ENCODE measurements at places on chromosomes 2 and 18.

- DNase-seq = no peak
Observed at GRCh38 chr2:203177361-203177760, 61.5 kb upstream of the CYP20A1 start.

DNA sequence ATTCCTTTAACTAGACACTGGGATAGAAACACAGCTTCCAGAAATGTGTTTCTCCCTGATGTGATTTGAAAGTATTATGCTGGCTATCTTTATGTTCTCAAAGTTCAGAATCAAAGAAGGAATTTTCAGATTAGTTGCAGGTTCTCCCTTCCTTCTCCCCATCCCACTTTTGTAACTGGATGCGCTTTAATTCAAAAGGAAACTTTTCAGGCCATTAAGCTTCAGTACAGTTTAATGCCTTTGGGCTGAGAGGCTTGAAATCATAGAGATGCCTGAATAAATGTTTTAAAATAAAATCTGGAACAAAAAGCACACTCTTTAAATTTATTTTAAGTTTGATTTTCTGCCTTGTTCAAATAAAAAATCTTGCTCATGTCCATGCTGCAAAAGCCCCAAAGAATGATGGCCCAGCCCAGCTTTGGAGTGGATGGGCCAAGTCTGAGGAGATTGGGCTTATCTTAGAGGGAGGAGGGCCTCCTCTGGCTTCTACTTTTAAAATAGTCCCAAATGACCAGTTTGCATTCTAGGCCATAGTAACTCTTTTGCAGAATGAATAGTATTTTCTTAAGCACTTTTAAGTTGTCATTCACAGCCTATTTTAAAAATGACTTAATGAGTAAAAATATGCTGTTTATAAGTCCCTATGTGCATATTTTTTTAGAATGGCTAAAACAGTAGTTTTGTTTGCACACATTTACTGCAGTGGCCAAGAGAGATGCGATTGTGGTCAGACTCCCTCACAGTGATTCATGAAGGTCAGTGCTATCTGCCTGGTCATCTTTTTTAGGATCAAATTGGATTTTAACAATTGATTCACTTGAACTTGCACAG is 129.2 kb downstream of the MTX2 start:
- no peak for DNase-seq

DNA sequence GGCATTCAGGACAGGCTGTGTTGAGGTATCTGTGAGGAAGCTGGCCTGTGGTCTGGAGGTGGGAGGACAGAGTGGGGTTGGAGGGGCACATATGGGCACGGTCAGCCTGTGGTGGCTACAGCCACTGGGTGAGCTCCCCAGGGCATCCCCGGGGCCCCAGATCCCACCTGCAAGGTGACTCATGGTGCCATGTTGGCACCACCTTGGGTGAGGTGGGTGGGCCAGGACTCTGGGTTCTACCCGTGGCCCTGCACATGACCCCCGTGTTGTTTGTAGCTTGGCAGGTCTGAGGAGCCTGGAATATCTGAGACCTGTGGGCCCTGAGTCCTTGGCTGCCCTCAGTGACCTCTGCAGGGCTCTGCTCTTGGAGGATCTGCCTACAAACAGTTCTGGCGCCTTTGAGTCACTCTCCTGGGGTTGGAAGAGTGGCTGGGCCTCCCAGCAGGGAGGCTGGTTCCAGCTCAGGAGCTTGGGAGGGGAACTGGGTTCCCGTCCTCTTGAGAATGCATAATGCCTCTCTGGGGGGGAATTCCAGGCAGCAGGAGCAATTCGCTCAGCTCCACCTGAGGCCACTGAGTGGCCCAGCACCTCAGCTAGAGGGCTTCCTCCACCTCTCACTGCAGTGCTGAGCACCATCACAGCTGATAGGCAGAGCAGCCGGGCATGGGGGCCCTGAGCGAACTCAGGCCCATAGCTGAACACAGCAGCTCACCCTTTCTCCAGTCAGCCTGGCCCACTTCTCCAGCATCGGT is 105.1 kb downstream of the DYSF start:
- no peak for DNase-seq

DNA sequence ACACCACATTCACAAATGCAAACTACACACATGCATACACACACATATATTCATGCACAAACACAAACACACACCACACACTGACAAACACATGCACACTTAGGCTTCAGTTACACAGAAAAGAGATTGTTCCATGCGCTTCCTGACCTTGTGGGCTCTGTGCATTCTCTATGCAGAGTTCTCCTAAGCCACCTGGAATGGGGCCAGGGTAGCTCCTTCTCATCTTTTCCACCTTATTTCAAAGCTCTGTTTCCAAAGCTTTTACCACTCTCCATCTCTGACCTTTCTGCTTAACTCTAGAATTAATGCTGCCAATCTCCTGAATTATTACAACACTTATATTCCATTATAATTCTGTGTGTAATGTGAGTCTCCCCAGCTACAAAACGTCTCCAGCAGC is 522.3 kb upstream of the MYT1L start:
- no peak for DNase-seq

GRCh38 chr2:215707608-215708007 is 271.7 kb upstream of the FN1 start:
- DNase-seq = no peak

DNA sequence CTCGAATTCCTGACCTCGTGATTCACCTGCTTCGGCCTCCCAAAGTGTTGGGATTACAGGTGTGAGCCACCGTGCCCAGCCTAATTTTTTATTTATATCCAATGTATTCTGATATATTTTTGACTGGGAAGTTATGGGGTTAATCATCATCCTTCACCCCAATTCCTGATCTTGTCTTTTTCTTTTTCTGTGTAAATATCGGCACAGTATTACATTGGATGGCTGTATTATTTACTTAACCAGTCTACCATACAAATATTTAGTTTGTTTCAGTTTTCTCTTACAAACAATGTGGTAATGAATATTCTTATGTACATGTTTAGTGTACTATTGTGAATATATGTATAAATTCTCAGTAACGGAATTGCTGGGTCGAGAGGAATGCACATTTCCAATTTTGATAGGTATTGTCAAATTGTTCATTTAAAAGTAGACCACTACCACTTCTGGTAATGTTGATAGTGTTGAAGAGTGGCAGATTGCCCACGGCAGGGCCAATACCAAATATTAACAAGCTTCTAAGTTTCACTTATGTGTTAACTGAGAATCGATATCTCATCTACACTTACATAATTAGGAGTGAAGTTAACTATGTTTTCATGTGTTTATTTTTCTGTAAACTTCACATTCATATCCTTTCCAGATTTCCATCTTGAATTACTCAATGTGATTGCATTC is 196.7 kb downstream of the ALPK2 start:
- DNase-seq = no peak

DNA sequence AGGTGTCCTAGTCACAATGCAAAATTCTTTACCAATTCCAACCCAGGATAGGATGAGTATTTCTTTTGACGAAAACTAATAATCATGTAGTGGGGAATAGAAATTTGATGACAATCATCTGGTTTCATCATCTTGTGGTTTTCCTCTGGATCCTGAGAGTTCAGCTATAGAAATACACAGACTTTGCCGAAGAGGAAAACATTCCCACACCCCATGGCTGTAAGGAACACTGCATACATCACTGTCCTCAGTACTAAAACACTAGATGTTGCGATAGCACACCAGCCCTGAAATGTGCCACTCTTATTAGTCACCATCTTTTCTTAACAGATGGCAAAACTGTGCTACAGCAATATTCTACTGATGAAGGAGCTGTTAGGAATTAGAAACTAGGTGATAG is 29.4 kb downstream of the CERKL start:
- DNase-seq = no peak

DNA sequence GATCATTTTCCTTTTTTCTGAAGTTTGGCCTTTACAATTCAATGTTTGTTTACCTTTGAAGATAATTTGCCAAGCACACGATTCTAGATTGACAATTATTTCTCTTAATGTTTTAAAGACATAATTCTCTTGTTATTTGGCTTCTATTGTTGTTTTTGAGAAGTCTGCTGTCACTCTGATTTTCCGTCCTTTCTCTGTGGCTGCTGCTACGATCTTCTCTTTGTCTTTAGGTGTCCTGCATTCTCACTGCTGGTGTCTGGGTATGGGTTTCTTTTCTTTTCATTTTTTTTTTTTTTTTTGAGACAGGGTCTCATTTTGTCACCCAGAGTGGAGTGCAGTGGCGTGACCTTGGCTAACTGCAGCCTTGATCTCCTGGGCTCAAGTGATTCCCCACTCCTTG is 15.1 kb upstream of the FAM228A start:
- DNase-seq = no peak

DNA sequence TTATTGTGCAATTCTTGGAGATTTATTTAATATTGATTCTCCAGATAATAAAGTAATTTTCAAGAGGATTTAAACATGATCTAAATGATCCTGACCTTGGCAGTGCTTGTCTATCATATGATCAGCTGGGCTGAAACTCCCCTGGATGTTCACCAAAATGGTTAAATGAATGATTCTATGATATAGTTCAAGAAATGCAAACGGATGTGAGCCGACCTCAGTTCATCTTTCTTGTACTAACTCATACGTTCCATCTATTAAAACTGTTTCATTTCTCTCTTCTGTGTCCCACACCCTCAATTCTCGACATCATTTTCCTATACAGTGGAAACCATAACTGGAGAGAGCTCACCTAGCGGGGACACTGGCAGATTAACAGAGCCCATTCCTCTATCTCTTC is 281.7 kb upstream of the CCDC68 start:
- no peak for DNase-seq

DNA sequence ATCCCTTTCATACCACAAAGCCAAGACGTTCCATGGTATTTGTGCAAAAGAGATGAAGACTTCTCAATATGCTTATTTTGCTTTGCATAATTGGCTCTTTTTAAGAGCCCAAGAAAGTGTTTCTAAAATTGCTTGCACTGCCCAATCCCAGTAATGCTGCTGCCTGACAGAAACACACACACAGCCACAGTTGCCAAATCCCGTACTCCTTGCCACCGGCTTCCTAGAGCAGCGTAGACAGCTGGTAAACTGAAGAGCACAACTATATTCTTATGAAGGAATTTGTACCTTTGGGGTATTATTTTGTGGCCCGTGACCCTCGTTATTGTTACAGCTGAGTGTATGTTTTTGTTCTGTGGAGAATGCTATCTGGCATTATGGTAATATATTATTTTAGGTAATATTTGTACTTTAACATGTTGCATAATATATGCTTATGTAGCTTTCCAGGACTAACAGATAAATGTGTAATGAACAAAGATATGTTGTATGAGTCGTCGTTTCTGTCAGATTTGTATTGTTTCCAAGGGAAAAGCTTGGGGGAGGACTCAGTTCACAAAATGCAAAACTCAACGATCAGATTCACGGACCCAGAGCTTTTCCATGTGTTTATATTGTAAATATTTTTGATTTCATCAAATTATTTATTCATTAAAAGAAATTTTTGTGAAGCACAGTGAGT is 202.9 kb upstream of the RAB12 start:
- no peak for DNase-seq

DNA sequence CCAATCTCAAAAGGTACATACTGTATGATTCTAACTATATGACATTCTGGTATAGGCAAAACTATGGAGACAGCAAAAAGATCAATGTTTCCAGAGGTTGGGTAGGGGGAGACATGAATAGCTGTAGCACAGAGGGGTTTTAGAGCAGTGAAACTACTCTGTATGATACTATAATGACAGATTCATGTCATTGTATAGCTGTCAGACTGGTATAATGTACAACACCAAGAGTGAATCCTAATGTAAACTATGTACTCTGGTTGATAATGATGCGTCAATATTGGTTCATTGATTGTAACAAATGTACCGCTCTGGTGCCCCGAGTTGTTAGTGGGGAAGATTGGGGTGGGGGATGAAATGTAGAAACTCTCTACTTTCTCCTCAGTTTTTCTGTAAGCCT is 172.4 kb upstream of the SPOPL start:
- DNase-seq = no peak

- no peak for DNase-seq
Observed at GRCh38 chr18:65592435-65592834, 158.4 kb upstream of the CDH7 start.

All from activated CD4-positive, CD25-positive, alpha-beta regulatory T cell treated with anti-CD3 and anti-CD28 coated beads, Interleukin-2, amount 50 U/mL, for 16 hours (primary cell).